ENCODE measurements at places on chromosomes 2 and 18.

DNA sequence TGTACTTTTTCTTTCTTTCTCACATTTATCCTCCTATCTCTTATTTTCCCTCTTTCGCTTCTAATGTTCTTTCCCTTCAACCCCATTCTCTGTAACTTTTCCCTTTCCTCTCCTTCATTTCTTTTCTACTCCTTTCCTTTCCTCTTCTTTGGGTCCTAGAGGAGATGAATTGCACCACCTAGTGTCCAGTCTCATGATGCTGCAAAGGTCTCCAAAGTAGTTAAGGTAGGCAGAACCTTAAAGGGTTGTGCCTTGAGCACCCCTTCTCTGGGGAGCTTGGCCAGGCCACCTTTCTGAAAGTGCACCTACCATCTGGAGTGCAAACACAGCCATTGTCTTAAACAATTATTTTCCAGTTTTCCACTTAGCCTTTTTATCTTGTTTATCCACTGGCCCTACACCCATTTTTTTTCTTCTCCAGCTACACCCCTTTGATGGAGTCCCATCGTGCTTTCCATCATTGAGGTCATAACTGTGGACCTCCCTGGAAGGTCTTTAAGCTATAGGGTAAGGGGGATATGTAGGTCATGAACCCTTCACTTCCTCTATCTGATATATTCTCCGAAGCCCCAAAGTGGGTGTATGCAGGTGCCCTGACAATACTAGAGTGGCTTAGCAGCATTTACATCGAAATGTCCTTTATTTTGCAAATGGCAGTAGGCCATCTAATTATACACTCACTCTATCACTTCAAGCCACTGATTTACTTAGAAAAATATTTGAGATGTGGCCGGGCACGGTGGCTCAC lies 155.9 kb downstream of the ESCO1 start:
- DNase-seq: no peak

DNA sequence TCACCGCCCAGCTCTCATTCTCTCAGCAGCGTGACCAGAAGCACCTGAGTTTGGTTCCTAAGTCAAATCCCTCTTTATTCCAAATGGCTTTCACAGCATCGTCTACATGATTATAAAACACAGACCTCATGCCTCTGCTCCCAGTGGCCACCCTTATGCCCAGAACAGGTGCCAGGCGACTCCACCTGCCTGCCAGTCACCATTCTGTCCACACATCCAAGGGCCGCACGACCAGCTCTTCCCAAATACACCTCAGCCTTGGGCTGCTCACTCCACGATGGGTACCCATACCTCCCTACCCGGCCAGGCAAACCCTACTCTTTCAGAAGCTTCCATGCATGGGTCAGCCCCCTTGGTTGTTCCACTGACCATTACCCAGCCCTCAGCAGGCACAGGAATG lies 851.6 kb upstream of the SALL3 start:
- DNase-seq: no peak

GRCh38 chr2:196586511-196586991 lies 53.0 kb upstream of the CCDC150 start:
- no peak for DNase-seq

DNA sequence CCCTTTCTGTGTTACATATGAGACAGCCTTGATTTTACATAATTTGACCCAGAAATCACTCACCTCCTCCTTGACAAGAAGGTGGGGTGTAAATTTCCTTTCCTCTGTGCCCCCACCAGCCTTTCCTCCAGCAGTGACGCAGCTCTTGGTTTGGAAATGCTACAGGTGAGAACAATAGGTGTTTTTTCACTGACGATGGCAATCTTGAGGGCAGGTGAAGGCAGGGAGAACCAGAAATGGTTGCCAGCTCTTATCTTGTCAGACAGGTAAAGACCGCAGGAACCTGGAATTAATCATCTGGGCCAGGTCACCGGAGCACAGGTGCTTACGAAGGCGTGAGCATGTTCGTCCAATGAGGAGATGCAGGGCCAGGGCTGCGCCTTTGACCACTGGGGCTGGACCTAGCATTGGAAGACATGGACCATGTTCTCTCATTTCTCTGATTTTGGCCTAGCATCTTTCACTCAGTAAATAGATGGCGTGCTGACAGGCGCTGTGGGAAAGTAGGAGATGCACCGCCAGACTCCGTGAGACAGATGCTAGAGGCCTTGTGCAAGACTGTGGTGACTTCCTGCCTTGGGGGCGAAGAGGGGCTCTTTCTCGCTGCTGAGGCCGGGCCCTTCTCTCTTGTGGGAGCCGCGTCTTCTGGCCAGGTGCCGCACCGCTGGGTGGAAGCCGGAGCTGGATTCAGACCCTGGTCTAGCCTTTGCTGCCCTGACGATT lies 4.0 kb downstream of the CIDEA start:
- no peak for DNase-seq

GRCh38 chr2:171287036-171287571 lies 126.4 kb upstream of the TLK1 start:
- DNase-seq: no peak
